ENCODE measurements at places on chromosomes 2 and 18. TPM values are rescaled to one million over a fixed set of nuclear protein-coding genes. Genes with fewer than 3 reads are reported as not detected.

DNA sequence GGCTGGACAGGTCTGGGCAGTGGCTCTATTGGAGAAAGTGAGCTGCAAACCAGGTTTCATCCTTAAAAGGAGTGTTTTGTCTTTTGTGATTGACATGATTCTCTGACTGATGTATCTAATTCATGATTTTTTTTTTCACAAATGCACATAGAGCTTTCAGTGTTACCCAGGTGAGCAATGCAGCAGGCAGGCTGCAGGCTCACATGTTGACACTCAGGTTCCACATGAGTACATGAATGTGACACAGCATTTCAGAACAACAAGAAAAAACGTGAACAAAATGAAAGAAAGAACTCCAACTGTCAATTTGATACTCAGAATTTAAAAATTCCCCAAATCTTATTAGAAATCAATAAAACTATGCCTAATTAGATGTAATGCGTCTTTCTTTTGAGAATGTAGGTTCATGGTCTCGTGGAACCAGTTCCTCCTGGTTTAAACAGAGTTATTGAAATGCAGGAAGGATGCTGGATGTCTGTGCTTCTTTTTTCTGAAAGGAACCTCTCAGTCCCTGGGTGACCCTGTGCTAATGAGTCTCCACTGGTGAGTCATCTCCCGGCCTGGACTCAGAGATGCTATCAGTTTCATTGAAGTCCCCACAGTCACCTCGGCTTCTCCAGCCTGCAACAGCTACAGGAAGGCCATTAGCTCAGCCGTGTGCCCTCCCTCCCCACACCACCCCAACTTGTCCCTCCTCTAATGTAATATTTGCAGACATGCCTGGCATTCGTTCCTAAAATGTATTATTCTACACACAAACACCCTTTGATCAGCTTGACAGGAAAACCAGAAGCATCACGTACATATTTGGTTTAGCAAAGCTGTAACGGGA, 430.4 kb downstream of the LPIN1 start:
- DNase-seq = peak; percentile 53

- no peak for DNase-seq
Measured at GRCh38 chr2:132804051-132804450, 134.0 kb upstream of the LYPD1 start.

The ZNF804A gene
- not detected for total RNA-seq

DNA sequence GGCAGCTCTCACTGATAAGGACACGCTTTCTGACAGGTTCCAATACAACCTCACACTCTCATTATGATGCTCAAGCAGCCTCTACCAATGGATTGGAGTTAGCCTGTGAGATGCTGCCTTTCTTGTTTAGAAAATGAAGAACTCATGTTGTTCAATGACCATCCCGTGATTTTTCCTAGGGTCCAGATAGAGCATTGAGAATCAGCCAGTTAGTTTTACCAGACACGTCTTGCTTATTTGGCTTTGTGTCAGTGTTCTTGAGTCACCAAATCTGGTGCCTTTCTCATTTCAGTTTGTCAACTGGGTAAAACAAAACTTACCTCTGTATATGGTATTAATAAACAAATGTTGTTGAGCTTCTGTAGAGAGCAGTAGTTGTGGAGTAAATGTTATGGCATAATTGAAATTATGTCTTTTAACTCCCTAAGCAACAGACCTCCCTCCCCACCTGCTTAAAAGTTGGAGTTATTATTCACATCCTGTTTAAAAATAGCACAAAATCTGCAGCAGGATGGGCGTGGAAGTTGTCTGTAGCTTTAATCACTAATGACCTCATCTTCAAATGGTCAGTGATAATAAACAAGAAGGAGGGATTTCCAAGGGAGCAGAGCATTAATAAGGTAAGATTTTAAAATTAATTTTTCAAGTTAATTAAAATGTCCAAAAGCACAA, 167.3 kb downstream of the HRH4 start:
- DNase-seq = no peak

GRCh38 chr2:43934567-43934966, 61.2 kb downstream of the LRPPRC start:
- DNase-seq = no peak

Data from Right ventricle myocardium superior (tissue), 1 donor.